Activated CD4-positive, alpha-beta T cell treated with anti-CD3 and anti-CD28 coated beads, Interleukin-2, amount 50 U/mL, for 1 hour (primary cell): ENCODE measurements at places on chromosomes 7 and 10.

DNA sequence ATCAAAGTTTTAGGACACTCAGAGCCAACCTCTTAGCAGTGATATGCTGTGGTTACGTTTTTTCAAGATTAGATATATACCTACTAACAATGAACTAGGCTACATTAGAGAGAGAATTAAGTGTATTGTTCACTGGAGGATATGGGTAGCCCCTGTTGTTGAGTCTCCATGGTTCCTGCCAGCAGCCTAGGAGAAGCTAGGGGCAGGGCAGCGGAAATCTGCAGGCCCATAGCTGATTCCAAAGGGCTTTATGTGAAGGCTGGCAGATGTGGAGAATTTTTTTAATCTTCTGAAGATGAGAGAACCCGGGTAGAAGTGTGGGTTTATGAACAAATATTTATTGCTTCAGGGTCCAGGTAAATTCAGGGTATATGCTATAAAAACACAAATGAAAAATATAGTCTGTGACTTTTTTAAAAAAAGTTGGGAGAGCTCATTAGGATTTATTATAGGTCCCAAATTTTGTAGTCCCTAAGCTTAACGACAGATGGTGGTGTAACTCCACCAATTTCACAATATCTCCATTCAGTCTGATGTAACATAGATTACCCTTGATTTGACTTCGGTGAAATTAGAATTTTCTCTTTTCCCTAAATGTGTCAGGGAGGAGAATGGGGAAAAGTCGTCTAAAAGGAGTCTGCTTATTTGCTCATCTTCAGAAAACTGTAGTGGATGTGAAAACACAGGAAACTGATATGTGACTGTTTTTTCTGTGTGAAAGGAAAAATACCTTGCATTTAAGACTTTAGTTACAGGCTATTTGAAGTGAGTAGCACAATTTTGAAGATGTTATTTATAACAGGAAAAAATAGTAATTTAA is 163.0 kb upstream of the PPP1R3A start:
- no peak for DNase-seq

- no peak for DNase-seq
Observed at GRCh38 chr10:77428691-77429395, 208.8 kb downstream of the KCNMA1 start.

- DNase-seq = no peak
Observed at GRCh38 chr7:111801277-111801676, 239.0 kb upstream of the IMMP2L start.

GRCh38 chr7:104008107-104008506 is 18.6 kb upstream of the RELN start:
- DNase-seq = no peak
